ENCODE measurements at places on chromosomes 4 and X.

- no peak for DNase-seq
These were observed 135.1 kb downstream of the MID1 start for GRCh38 chrX:10485326-10485725.

DNA sequence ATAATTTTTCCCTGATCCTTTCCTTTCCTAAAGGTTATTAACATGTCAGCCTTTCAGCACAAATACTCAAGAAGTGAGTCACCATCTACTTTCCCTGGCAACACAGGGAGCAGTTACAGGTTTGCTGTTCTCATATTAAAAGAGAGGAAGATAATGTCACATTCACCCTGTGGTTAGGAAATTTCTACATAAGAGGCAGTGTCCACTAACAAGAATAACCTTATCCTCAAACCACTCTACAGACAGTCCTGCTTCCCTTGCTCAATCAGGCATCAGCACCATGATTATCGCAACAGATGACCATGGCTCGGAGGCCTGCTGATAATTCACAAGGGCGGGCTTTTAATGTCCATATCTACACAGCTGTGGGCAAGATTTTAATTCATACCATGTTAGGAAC, 30.9 kb downstream of the RNF150 start:
- DNase-seq = no peak

GRCh38 chr4:41832961-41833360, 84.4 kb upstream of the PHOX2B start:
- no peak for DNase-seq

DNA sequence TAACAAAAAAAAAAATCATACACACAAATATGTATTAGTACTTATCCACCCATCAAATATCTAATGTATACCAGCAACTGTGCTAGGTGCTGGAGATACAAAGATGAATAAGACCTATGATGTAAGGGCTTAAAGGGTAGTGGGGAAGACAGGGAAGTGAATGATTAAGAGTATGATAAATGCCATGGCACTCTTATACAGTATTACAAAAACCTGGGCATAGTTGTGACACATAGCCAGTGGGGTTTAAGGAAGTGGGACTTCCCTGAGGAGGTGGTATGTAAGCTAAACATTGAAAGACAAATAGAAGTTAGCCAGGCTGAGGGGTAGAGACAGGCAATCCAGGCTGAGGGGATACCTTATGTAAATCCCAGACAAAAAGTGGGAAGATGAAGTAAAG, 23.5 kb downstream of the CHM start:
- DNase-seq = no peak

DNA sequence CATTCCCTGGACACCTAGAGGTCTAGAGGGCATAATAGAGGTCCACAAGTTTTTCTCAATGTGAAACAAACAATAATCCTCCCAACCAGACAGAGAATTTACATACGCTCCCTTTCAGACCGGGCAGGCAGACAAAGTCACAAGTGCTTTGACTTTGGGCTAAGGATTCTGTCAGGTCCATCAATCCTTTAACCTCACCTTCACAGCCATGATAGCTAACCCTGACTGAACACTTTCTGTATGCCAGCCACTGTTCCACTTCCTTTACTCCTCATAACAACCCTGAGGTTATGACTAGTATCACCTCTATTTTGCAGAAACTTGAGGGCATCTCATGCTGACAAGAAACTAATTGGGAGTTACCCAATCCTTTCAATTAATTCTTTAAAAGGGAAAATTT, 118.8 kb upstream of the AFF2 start:
- peak; percentile 20 for DNase-seq

DNA sequence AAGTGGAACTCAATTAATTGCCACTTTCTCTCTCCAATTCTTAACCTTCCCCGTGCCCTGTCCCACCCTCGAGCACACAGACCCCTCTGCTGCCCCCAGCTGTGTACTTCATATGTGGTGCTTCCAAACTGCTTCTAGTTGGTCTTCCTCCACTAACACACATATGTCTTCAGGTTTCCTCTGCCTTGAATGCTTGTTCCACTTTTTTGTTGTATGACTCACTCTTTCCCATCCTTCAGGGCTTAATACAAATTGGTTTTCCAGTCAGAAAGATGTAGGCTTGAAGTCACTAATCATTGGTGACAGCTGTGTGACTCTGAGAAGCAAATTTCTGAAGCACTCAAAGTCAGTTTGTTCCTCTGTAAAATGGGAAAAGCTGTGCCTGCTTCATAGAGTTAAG, 30.6 kb downstream of the TRIM2 start:
- DNase-seq = no peak

GRCh38 chr4:92658318-92658717, 354.6 kb downstream of the GRID2 start:
- DNase-seq = no peak

DNA sequence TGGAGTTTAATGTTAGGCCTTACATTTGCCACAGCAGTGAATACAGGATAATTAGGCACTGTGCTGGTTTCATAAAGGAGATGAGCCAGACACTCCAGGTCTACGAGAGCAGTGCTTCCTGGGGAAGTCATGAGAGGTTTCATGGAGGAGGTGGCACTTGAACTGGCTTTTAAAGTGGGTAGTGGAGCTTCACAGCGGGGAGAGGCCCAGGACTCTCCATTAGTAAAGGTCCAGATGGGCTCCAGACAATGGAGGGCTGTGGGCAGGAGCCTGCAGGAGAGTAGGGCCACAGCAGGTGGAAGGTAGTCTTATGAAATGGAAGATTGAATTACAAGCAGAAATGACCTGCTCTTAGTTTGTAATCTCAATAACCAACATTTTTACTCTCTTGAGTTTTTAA, 29.0 kb downstream of the CLDN22 start:
- DNase-seq = no peak

DNA sequence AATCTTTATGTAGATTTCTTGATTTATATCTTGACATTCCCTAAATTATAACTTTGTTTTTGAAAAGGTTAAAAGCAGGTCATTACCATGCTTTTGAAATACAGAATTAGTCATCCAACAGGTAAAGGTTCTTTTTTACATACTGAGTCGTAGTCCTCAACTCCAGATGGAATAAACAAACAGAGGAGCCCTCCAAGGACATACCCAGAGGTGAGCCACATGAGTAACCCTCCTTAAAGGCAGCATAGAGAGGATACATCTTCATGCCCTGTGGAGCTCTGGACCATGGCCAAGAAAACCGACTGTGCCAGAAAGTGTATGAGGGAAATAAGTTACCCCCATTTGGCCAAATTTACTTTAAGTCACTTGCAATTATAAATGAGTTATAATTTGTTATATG, 95.3 kb upstream of the MCF2 start:
- no peak for DNase-seq

DNA sequence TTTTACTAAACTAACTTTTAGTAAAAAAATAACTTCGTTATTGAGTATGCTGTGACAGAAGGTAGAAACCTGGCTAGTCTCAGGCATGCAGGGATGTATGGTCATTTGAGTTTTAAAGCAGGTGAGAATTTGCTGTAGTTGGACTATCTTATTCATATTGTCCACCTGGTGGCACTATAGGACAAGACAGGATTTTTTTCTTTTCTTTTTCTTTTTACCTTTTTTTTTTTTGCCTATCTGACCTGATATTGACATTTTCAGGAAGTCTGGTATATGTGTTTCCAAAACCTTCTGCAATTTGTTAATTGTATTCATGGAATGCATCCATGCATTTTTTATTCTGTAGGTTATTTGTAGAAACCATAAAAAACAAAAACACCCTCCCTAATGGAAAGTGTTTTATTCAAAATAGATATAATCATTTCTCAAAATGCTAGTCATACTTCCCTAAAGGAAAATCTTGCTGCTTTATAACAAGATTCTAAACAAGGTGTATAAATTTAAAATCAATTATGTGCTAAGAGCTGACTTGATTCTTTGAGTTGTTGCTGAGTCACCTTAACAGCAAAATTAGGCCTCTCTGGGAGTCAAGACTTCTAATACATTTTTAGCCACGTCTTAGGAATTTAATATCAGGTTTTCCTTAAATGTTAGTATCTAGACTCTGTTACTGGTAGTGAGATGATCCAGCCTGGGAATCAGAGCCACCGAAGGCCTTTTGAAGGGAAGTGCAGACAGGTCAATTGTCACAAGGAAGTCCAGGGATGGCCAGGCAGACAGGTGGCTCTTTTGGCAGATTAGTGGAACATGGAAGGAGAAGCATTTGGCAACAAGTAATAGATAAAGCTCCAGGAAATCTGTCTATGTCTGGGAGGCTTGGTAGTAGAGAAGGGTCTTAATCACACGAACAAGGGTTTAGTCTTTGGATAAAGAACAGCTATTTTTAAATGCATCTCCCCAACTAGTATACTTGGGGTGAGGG, 201.3 kb upstream of the GNPDA2 start:
- DNase-seq = no peak

DNA sequence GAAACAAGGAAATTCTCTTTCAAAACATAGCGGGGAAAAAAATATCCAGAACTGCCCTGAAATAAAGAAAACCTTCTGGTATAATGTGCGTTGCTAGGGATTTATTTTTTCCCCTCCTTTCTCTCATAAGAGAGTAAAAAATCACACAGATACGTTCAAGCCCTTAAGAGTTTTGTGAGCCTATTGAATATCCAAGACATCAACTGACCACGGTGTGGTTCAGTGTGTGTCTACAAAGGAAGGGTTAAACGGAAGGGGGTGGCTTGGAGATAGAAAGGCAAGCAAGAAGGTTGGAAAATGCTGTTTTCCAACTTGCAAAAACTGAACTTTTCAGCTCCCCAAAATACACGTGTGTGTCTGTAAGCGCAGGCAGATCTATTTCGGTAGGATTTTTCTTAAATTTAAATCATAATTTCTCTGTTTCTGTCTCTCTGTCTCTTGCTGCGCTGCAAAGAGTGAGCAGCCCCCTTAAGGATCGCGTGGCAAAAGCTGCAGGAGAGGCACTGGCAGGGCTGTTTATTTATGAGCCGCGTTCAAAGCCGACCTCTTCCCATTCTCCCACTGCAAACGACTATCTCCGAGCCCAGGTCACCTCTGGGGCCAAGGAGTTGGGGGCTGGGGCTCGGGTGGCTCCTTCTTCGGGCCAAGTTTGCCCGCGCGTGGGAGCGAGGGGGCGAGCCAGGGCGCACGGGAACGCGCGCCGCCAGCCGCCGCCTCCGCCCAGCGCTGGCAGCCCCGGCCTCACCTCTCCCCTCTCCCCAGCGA, 492 bp upstream of the SLIT2 start:
- DNase-seq = no peak

GRCh38 chrX:17020851-17021821, 74.7 kb downstream of the REPS2 start:
- DNase-seq = no peak

- no peak for DNase-seq
These were observed 37.3 kb downstream of the RNF212 start for GRCh38 chr4:1075809-1076699.

DNA sequence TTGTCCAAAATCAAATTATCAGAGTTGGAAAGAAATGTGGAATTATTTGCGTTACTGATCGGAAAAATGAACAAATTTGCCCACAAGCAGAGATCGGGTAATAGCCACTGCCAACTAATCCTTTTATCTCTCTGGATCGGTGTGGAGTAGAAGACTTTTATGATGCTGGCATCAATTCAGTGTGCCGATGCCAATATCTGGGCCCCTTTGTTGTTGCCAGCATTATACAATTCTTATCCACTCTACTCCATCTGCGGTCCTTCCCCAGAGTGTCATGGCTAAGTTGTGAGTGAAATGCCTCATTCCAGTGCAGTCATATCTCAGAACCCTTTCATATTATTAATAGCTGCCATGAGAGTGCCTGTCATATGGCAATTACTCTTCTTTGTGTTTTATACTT, 660.2 kb downstream of the ADGRL3 start:
- DNase-seq = no peak

DNA sequence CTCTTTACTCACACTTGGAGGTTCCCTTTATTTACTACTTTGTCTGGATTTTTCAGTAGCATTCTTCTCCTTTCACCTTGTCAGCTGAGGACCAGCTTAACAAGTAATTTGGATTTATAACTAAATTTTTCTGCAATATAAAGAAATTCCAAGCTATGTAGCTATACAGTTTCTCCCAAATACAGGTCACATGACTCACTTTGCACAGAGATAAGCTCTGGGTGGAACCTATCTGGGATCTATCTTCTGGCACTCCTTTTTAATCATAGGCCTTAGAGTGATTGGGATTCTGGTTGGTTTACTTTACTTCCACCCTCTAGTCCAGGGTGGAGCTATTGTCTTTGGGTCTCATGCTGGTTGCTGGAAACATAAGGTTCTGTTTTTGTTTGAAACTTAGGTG, 34.9 kb upstream of the STK26 start:
- DNase-seq = no peak

GRCh38 chr4:55439023-55439422, 43.3 kb downstream of the TMEM165 start:
- no peak for DNase-seq

GRCh38 chr4:6092971-6093370, 74.7 kb upstream of the C4orf50 start:
- no peak for DNase-seq

DNA sequence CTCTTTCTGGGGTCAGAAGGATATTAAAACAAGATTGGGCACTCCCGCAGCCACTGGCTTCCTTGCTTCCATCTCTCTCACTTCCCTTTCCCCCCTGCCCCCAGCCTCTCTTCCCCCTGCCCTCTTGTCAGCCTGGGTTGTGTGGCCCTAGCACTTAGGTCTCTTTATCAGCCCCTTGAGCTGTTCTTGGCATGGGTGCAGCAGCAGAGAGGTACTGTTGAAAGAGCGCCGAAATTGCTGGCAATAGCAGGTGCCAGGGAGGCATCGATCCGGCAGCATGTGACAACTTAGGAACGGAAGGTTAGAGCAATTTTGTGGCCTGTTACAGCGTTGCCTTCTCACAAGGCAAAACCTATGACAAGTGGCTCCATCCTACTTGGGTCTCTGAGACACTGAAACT, 333.1 kb upstream of the IGFBP7 start:
- DNase-seq = no peak

DNA sequence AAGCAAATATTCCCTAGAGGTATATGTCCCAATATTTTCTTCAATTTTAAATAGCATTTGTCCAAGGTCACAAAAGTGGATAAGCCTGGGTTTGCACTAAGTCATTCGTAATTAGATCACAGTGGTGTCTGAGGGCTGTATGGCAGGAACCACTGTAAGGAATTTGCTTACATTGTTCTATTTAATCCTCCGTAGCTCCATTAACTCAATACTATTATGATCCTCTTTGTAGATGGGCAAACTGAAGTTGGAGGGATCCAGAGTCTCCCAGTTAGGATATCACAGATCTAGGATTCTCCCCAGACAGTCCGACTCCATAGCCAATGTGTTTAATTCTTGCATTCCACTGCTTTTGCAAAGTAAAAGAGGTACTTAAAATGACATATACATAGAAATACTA, 242.7 kb upstream of the DCAF8L1 start:
- no peak for DNase-seq

DNA sequence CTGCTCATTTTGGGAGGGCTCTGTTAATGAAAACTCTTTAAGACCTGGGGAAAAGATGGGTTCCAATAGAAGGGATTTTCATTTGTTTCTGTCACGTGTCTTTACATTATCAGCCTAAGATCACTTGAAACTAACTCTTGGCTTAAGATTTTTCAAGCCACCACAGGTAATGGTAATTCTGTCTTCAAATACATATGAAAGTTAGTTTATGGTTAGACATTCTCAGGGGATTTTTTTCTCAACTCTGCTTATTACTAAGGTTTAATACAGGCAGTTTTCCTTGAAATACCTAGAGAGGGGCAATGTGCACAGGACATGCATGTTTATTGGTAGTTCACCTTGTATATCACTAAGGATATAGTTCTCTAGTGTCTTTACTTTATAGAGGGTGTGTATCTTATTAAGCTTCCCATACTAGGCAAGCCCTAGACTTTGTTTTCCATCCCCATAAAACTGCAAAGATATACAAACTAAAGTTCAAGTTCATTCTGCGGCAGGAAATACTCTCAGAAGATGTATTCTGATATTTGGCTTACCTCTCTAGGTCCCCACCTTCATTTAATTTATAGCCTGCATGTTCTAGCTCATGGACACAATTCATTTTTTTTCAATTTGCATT, 38.2 kb upstream of the MYOZ2 start:
- no peak for DNase-seq
